ENCODE measurements at places on chromosomes 5 and 9. TPM values are rescaled to one million over a fixed set of nuclear protein-coding genes. Genes with fewer than 3 reads are reported as not detected.

Gene OGN
- total RNA-seq = not detected

Gene CATSPER3
- total RNA-seq = 0.40 TPM

Gene SPATA31C1
- total RNA-seq = not detected

Gene CDH9
- not detected for total RNA-seq

Gene MYMK
- total RNA-seq = not detected

Gene WNK2
- total RNA-seq = 6.5 TPM

Gene PCDHGB6
- total RNA-seq = 0.13 TPM

Gene LCN15
- total RNA-seq = not detected

Gene IER5L
- total RNA-seq = 33.2 TPM

Gene NANS
- total RNA-seq = 59.8 TPM

Gene CACNA1B
- 0.08 TPM for total RNA-seq

Gene ANP32B
- total RNA-seq = 297 TPM

Gene TMC1
- total RNA-seq = not detected

Gene TEK
- 0.06 TPM for total RNA-seq

Gene ISCA1
- total RNA-seq = 50.7 TPM

Gene ENTREP1
- total RNA-seq = 0.43 TPM

Gene CCL27
- total RNA-seq = not detected

Gene PJA2
- 22.0 TPM for total RNA-seq

Gene CWC27
- 13.9 TPM for total RNA-seq

Gene MEF2C
- total RNA-seq = 0.05 TPM

Gene HAPLN1
- not detected for total RNA-seq

Gene SLC6A7
- total RNA-seq = 0.02 TPM

Gene CDC42SE2
- 26.6 TPM for total RNA-seq

Gene CNTLN
- 4.5 TPM for total RNA-seq

Gene LCN12
- 1.5 TPM for total RNA-seq

Gene MOCS2
- total RNA-seq = 31.5 TPM

Gene TPPP
- 6.4 TPM for total RNA-seq

Gene SHOC1
- total RNA-seq = not detected
